Right renal pelvis (tissue), 4 donors: ENCODE measurements at places on chromosomes 16 and 17. TPM values are rescaled to one million over a fixed set of nuclear protein-coding genes. Genes with fewer than 3 reads are reported as not detected.

DNA sequence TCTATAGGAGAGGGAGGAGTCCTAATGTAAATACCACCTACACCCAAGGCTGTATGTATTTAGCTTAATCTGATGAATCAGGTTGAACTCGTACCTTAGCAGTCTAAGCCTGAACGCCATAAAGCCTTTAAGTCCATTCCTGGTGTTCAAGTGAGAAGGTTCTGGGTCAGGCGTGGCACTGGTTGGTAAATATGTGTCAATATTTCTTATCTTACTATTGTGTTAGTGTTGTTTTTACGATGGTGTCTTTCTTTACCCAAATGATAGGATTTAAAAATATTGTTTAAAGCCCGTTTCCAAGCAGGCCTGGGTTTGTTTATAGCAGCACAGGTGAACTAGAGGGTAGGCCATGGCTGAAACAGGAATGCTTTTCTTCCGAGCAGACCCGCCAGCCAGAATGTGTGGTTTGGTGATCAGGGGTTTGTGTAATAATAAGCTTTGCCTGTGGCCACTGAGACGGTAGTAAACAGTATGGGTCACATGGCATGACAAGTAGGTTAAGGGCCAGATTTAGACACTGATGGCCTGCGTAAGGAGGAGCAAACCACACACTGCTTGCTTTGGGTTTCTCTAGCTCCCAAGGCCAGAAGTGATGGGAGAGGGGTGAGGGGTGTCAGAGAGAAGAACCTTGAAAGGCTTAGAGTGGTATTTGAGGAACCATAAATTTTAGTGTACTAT, 3.3 kb downstream of the TMEM94 start:
- DNase-seq: no peak

KRT36 gene
- not detected for polyA plus RNA-seq

DLX4 gene
- 0.53 TPM for polyA plus RNA-seq

DNA sequence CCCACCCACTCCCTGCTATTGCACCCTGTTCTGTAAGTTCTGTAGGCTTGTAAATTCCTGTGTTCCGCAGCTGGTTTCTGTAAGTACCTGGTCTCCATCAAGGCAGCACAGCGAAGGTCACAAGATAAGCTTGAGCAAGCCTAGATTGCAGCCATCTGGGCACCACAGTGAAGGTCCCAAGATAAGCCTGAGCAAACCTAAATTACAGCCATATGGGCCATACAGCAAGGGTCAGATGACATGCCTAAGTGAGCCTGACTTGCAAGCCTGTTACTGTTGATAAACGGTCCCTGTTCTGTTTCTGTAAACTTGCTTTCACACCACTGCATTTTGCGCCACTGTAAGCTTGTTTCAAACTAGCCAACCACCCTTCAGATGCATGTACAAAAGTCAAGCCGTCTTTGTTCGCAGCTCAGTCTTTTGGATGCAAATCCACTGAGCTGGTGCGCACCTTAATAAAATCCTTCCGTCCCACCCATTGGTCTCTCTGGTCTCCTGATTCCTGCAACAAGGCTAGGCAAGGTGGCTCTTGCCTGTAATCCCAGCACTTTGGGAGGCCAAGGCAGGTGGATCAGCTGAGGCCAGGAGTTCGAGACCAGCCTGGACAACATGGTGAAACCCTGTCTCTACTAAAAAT, 42.6 kb upstream of the ATF7IP2 start:
- DNase-seq: no peak
